ENCODE measurements at places on chromosomes 2 and 18.

DNA sequence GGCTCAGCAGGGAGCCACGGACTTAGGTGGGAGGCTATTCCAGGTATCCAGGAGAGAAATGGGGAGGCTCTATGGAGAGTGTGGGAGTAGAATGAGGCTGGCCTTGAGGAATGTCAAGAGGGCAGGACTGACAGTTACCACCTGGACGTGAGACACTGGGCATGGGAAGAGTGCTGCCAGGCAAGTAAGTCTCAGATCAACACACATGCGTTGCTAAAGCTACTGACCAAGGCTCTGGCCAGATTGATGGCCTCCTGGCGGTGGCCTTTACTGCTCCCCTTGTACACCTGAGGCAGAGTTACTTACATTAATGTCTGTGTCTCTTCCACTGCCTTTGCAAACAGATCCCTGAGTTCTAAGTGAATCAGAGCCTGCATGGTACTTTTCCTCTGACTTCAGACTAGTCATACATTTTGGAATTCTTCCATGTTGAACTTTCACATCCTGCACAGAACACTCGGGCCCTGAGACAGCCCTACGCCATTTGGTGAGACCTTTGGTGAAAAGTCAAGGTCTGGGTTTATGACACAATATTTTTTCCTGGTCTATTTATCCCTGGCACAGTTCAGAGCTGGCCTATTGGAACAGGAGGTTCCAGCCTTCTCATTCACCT lies 398.8 kb upstream of the TRIB2 start:
- no peak for DNase-seq

- DNase-seq = no peak
Measured at GRCh38 chr2:216215658-216216390, 106.7 kb downstream of the XRCC5 start.

DNA sequence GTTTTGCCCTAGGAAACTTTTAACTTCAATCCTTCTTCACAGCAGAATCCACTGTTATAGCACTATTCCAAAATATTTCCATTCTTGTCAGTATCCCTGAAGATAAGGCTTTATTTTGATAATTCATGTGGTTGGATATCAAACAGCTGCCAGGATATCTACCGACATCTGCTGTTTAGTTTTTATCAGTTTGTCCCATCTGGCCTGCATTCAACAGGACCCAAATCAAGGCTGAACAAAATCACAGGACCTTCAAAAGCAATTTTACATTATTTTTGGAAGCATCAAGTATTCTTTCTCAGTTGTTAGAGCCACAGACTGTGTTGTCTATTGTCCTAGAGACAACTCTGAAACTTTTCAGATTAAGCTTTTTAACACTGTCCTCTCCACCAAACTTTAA lies 429.0 kb upstream of the PIK3C3 start:
- no peak for DNase-seq

DNA sequence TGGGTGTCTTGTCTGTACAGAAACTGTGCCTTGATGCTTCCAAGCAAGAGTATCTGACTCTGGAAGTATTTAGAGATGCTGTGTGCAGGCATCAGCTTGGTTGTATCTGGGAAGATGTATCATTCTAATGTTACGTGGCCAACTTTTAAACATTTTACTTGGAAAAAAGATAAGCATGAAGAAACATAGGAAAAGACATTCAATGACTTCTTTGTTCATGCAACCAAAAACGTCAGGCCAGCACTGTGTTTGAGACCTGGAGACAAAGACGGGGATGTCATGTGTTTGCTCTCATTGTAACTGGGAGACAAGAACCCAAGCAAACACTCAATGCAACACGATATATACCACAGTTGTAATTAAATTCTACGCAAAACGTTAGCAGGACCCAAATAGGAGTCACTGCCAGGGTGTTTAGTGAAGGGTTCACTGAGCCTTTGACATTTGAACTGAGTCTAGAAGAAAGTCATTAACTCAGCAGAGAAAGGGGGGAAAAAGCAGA lies 8.9 kb upstream of the SESTD1 start:
- DNase-seq = no peak

DNA sequence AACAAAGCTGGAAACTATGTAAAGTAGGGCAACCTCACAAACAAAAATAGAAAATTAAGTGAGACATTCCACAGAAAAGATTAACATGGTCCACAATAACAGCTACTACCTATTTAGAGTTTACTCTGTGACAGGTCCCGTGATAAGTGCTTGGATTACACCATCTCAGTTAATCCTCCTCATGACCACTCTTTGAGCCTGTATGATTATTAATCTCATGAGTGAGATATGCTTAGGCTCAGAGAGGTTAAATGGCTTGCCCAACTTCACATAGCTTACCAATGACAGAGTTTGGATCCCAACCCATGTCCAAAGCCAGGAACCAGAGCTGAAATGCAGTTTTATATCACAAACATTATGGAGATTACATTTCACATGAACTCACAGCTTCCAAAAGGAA lies 37.3 kb upstream of the KLF7 start:
- DNase-seq = no peak

Data from T-cell (primary cell).